Ovary (tissue), 10 donors: ENCODE measurements at places on chromosomes 7 and 10. TPM values are rescaled to one million over a fixed set of nuclear protein-coding genes. Genes with fewer than 3 reads are reported as not detected.

LRIT1 gene
- not detected for total RNA-seq

GNAI1 gene
- 36.0 TPM for total RNA-seq

GBX1 gene
- not detected for total RNA-seq

DNA sequence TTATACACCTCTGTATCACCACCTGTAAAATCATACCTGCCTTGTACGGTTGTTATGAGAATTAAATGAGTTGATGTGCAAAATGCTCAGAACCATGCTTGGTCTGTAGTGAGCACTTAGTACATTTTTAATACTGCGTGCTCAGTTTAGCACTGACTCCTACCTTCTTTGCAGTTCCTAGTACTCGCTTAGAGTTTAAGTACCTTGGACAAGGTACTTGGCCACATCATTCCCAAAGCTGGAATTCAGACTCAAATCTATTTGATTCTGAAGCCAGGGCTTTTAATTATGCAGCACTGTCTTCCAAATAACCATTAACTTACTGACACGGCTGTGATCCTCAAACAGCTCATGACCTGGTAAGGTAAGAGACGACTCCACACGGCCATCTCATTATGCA is 100.0 kb upstream of the AGK start:
- DNase-seq: no peak
- H3K27ac ChIP-seq: no peak overlapping the region
- H3K4me1 ChIP-seq: no peaks in the 10 kb centered on the region

DNA sequence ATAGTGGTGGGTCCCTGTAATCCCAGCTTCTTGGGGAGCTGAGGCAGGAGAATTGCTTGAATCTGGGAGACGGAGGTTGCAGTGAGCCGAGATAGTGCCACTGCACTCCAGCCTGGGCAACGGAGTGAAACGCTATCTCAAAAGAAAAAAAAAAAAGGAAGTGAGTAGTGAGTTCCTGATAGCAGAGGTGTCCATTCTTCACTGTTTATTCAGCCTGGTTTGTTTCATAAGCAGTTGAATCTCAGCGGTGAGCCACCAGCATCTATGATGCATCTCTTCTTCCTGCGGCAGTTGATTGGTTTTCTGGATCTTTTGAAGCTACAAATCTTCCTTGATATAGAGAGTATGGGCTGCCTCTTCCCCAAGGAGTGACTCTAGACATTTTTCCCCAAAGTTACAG is 316.1 kb upstream of the MTPN start:
- H3K4me1 ChIP-seq: no peaks in the 10 kb centered on the region
- H3K27ac ChIP-seq: no peak overlapping the region
- DNase-seq: no peak
- no peak overlapping the region for H3K4me3 ChIP-seq
- H3K27me3 ChIP-seq: no peaks in the 10 kb centered on the region

DNA sequence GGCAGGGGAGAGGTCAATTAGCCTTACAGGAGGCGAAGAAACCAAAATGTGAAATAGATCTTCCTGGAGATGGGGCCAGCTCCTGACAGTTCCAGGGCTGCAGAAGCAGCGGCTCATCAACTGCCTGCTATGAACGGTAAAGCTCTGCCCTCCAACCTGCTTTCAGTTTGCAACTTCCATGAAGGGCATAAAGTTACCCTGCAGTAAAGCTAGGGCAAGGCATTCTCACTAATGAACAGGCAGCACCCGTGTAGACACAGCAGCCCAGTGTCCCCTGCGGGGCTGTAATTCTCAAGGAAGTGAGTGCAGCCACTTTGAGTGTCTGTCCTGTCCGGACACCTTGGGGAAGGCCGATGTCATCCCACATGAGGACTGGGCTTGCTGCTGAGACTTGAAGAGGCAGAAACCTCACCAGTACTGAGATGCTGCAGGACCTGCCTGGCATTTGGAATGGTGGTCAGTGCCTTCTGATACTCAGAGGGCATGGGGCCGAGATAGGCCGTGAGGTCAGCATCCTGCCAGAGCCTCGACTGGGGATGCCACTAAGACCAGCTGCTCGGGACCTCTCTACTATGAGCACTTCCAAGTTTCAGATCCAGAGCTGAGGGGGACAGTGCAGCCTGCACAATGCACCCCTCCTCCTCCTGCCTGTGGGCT is 26.1 kb upstream of the C10orf53 start:
- no peak overlapping the region for H3K27ac ChIP-seq
- H3K4me1 ChIP-seq: no peaks in the 10 kb centered on the region
- no peaks in the 10 kb centered on the region for H3K27me3 ChIP-seq
- DNase-seq: no peak
- H3K4me3 ChIP-seq: no peak overlapping the region
- H3K36me3 ChIP-seq: no peaks in the 10 kb centered on the region
